ENCODE measurements at places on chromosomes 2 and 18.

DNA sequence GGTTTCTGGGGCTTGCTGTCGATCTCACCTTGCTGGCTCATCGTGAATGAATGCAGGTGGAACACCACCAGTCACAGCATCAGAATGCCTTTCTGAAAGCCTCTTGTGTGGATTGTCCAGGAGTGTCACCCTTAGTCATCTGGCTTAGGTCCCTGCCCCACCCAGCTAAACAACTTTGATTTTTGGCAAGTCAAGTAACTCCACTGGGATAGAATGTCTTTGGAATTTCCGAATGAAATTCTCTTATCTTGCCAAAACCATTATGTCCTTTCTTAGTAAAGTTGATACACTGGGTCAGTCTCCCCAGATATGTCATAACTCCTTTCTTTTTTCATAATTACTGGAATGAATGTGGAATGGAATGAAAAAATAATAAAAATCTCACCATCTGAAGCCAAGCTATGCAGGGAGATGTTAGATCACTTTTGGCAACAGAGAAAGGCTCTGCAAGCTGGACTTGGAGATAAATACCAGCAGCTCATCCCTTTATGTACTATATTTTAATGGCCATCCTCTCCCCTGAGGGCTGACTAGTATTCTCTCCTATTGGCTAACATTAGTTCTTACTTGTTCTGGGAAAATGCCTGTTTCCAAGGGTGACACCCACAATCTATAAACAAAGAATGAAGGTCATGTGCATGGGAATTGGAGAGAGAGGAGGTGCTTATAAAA, 35.4 kb downstream of the INSIG2 start:
- DNase-seq, result peak; percentile 43

DNA sequence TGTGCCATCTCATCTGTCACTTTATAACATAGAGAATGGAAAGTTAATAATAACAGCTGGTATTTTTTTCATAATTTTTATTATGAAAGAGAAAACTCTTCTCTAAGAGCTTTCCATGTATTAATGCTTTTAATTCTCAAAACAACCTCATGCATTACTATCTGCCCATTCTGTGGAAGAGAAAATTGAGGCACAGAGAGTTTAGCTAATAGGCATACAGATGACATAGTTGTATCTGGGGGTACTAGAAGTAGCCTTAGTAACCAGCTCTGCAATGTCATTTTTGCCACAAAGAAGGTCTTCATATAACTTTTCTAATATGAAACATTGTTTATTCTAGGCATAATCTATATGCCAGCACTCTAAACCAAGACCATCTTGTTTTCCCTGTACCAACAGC, 36.3 kb upstream of the COBLL1 start:
- no peak for DNase-seq

GRCh38 chr2:30990671-30991070, 147.6 kb downstream of the GALNT14 start:
- no peak for DNase-seq

DNA sequence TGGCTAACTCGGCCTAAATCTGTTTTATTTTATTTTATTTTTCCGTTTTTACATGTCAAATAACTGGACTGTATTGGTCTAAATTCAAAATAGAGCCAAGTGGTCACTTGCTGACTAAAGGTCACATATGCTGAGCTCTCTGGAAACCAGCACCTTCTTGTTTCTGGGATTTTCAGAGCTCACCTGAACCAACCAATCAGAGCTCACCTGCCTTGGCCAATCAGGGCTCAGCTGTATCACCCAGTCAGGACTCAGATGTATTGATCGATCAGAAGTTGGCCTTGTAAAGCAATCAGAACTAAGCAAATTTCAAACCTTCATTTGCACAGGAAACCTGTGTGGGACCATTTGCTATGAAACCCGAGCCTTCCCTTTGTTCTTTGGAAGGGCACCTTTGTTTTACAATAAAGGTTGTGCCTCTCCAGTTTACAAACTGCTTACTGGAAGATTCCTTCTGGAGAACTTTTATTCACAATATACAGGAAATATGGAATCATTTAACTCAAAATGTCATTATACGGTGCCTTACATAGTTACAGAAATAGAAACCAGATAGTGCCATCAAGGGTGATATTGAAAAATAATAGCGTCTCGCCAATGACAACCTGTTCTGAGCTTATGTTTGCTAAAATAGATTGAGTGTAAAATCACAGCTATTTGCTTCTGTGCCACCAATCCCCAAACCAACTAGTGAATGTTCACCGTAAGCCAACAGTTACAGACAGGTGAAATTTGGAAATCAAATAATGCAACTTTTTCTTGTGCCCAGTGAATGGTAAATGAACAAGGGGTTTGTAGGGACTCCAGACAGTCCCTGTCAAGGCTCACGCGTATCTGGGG, 17.3 kb upstream of the PSD4 start:
- no peak for DNase-seq

GRCh38 chr2:128775914-128776285, 457.2 kb upstream of the HS6ST1 start:
- peak; percentile 10 for DNase-seq

- DNase-seq, result no peak
These were observed 28.6 kb downstream of the IGFBP2 start for GRCh38 chr2:216661639-216662375.

GRCh38 chr2:162062559-162062958, 11.5 kb downstream of the DPP4 start:
- no peak for DNase-seq

- DNase-seq, result no peak
These were observed 37.1 kb upstream of the ATP6V1B1 start for GRCh38 chr2:70898363-70899240.

DNA sequence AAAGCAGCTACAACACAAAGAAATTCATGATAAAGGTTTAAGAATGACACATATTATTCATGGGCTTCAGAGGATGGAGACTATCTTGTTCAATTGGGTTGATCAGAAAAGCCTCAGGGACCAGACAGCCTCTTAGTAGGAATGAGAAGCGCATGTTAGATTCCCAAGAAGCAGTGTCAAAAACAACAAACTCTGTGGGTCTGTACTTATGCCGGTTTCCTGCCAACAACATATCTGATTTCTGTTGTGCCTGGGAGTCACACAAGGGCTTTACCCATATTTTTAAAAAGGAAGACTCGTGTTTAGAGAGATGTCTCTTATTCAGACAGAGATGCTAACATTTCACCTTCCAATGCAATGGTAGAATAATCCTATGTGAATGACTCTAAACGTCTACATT, 2180.6 kb upstream of the CELF4 start:
- no peak for DNase-seq

DNA sequence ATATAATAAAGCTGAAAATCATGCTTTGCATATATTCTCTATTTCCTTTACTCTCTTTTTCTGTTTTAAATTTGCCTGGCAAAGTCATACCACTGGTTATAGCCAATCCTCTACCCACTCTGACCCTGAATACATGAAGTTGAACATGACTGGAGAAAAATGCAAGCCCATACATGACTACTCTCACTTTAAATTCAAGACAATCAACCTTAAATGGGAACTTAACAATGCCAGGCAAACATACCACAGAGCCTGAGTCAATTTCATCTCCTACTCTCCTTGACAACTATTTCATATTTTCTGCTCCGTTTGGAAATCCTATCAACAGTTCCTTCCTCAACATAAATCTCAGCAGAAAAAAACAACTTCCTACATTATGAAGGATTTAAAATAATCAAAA, 22.6 kb downstream of the RAD51AP2 start:
- no peak for DNase-seq

- DNase-seq, result peak; percentile 85
These were observed 22.0 kb downstream of the SMAD7 start for GRCh38 chr18:48928787-48929186.

DNA sequence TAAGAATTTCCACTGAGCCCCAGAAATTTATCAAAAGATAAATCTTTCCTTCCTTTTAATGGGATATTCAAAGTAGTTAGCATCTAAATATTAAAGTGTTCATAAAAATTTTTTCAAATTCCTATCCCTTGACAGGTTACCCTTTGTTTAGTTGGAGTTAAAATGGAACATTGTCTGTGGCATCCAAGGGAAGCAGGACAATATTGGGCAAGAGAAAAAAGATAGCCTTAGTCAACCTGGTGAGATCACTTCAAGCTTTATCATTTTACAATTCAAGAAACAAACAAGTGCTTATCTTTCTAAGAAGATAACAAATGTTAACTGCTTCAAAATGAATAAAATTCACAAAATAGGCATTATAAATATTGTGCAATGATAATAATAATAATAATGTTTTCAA, 21.7 kb downstream of the NR4A2 start:
- DNase-seq, result no peak

- DNase-seq, result peak; percentile 41
These were observed 242.7 kb downstream of the CNTNAP5 start for GRCh38 chr2:124267794-124268193.

DNA sequence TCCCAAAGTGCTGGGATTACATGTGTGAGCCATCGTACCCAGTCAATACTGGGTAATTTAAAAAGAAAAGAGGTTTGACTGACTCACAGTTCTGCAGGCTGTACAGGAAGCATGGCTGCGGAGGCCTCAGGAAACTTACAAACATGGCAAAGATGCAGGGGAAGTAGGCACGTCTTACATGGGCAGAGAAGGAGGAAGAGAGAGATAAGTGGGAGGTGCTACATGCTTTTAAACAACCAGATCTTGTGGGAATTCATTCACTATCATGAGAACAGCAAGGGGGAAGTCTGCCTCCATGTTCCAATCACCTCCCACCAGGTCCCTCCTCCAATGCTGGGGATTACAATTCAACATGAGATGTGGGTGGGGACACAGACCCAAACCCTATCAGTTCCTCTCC, 192.5 kb downstream of the ATAD2B start:
- no peak for DNase-seq

DNA sequence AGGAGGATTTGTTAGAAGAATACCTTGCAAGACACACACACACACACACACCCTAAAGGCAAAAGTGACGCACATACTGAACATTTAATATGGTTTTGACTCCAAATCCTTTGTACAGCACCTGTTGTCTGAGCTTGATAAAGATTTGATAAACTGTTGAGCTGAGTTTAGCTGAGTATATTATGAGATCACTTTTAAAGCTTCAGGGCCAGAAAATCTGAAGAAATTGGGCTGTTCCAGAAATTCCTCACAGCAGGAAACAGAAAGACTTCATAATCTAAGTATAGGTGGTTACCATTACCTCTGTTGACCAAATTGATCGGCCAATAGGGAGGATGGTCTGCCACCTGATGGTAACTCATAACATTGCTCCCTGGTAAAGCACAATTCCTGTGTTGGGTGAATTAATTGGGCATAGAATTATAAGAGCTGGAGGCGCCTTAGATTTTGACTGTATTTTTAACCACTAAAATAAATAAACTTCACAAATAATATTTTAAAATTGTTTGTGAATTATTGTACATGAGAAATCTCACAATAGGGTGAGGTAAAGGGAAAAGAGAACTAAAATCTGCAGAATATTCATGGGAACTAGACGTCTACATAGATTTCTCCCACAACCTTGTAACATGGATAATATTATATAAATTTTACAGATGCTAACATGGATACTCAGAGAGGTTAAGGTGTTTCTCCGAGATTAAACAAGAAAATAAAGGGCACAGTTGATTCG, 21.8 kb upstream of the RPIA start:
- no peak for DNase-seq

DNA sequence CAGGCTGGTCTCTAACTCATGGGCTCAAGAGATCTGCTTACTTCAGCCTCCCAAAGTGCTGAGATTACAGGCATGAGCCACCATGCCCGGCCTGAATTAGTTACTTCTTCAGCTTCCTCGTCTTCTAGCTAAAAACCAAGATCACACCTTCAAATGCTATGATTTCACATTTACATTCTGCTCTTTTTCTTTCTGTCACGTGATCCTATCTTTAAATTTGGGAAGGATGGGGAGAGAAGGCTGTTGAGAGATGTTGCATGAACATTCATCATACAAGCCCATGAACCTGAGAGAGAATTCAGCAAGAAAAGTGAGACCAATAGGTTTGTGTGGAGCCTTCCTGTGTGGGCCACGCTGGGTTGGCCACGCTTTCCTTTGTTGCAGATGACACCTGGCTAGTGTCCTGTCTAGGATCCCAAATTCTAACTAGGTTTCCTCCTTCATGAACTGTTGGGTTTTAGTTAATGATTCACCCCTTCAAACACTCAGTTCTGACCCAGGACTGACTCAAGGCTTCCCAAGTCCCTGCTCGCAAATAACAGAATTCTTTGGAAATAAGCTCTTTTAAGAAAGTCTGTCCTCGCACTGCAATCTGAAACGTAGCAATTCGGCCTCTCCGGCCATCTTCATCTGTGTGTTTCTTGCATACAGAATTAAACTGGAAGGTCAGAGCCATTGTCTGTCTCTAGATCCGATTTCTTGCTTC, 57.3 kb upstream of the CREB1 start:
- DNase-seq, result no peak

DNA sequence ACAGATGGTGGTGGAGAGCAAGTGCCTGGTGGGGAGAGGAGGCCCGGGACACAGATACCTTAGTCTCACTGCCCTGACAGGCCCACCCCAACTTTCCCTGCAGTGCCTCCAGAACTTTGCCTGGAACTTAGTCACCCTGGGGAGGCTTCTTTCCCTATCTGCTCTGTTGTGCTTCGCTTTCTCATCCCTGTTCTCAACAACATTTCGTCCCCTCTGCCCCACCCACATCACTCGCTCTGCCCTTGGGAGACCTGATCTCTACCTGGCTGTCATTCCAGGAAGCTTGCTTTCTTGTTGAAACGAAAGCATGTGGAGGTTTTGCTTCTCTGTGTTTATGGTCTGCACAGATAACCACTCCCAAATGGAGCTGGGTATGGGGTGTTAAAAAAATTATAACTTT, 93.8 kb downstream of the PRKCE start:
- no peak for DNase-seq

DNA sequence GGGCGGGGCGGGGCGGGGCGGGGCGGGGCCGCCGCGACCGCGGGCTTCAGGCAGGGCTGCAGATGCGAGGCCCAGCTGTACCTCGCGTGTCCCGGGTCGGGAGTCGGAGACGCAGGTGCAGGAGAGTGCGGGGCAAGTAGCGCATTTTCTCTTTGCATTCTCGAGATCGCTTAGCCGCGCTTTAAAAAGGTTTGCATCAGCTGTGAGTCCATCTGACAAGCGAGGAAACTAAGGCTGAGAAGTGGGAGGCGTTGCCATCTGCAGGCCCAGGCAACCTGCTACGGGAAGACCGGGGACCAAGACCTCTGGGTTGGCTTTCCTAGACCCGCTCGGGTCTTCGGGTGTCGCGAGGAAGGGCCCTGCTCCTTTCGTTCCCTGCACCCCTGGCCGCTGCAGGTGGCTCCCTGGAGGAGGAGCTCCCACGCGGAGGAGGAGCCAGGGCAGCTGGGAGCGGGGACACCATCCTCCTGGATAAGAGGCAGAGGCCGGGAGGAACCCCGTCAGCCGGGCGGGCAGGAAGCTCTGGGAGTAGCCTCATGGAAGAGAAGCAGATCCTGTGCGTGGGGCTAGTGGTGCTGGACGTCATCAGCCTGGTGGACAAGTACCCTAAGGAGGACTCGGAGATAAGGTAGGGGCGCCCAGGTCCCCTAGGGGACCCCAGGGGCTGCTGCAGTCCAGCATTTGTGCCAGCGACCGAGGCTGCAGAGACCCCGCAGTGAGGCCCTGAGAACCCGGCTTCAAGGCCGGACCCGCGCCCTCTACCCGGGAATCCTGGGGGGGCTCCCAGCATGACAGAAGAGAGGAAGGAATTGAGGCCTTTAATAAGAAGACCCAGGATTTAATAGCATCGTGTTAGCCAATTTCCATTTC, at the start of gene KHK:
Gene KHK, plus strand, starts transcription at position 49 of the 870 bp plus-strand sequence. Its CDS starts 488 bp downstream, at position 537.
- no peak for DNase-seq
